ENCODE measurements at places on chromosomes 6 and 20.

DNA sequence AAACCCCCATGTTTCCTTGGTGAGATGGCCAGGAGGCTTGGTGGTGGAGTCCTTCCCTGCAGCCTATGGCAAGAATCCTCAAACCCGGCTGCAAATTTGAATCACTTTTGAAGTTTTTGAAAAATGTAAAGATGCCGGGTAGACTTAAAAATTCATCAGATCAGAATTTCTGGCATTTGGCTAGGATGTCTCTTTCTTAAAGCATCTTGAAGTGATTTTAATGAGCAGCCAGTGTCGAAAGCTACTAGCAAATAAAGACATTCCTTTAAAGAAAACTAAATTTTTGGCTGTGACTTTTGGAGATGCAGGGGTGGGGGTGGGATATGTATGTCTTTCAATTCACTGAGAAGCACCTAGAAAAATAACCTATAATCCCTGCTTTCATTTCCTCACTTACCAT, 25.6 kb upstream of the NOX3 start:
- no peak for DNase-seq

GRCh38 chr6:157800420-157801237, 22.4 kb upstream of the SNX9 start:
- DNase-seq = no peak

GRCh38 chr6:10613077-10613476, 81.3 kb downstream of the C6orf52 start:
- DNase-seq = no peak

- no peak for DNase-seq
Measured at GRCh38 chr6:45540375-45540920, 162.7 kb upstream of the SUPT3H start.

- DNase-seq = peak; percentile 47
Measured at GRCh38 chr6:6057442-6058053, 50.8 kb upstream of the NRN1 start.

GRCh38 chr20:63572788-63573646, 1.0 kb downstream of the HELZ2 start:
- DNase-seq = no peak

- DNase-seq = peak; percentile 58
Measured at GRCh38 chr6:30615958-30616810, 859 bp downstream of the PPP1R10 start.

DNA sequence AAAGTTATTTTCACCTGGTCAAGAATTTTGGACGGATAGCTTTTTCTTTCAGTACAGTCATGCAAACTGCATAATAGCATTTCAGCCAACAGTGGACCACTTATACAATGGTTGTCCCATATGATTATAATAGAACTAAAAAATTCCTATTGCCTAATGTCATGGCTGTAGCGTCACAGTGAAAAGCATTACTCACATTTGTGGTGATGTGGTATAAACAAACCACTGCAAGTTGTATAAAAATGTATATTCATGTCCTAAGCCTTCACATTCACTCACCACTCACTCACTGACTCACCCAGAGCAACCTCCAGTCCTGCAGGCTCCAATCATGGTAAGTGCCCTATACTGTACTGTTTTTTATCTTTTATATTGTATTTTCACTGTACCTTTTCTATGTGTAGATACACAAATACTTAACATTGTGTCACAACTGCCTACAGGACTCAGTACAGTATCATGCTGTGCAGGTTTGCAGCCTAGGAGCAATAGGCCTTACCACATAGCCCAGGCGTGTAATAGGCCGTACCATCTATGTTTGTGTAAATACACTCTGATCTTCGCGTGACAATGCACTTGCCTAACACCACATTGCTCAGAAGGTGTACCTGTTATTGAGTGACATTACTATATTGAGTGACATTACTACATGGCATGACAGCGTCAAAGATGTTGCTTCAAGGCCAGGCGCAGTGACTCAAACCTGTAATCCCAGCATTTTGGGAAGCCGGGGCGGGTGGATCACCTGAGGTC, 17.9 kb downstream of the ABHD12 start:
- DNase-seq = no peak

DNA sequence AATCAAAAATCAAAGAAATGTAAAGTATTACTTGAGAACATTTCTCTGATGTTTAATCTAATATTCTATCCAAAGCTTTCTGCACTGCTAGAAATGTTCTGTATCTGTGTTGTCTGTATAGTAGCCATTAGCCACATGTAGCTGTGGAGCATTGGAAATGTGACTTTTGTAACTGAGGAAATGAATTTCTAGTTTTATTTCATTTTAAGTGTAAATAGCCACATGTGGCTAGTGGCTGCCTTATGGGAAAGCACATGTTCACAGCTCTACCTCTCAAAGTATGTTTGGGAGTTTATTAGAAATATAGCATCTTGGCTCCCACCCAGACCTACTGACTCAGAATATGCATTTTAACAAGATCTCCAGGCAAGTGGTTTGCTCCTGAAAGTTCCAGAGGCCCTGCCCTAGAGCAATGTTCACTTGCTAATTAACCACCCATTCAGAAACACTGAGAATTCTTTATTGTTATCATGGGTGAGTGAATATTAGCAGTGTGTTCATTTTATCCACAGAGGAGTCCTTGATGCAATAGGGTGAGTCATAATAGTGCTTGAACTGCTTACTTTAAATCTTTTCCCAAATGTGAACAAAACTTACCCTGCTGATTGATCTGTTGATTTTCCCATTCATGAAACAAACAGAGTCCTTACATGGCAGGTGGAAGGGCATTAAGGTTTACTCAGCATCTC, 282.7 kb downstream of the PLCB1 start:
- DNase-seq = peak; percentile 70

- no peak for DNase-seq
Measured at GRCh38 chr6:148497257-148497656, 154.6 kb downstream of the SASH1 start.

DNA sequence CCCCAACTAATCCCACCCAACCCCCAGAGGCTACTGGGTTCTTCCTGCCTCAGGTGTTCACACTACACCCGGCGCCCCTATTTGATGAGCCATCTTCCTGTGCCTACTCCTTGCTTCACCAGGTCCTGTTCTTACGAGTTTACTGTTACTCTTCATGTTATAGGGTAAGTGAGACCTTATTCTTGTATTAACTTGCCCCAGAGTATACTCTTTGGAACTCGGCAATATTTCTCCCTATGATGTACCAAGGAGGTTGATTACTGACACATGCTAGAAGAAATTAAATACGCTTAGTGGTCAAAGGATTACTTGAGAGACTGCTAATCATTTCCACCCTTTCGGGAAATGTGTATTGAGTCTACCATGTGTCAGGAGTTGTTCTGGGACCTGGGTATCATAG, 8.9 kb downstream of the RING1 start:
- no peak for DNase-seq

DNA sequence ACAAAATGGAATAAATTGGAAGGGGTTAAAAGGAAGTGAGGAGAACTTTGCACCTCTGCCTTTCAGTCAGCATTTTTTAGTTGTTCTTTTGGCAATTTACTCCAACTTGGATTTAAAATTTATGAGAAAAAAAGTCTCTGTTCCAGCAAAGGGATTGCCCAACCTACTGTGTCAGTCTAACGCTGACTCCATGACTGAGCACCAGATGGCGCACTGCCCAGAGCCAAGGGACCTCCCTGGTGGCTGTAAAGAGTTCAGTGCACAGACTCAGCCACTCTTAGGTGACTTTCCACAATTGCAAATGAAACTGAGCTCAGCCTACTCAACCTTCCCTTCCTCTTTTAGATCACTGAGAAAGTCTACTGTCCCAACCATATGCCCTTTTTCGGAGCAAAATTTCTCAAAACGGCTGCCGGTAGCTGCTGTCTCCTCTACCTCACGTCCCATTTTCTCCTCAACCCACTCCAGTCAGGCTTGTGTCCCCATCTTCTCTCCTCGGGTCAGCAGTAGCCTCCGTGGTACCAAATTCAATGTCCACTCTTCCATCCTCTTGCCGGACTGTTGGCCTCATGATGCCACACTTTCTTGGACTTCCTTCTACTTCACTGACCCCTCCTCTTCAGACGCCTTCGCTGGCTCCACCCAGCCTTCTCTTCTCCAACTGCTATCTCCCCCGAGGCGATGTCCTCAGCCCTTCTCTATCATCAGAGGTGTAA, 38.7 kb downstream of the GSTA2 start:
- DNase-seq = peak; percentile 89

DNA sequence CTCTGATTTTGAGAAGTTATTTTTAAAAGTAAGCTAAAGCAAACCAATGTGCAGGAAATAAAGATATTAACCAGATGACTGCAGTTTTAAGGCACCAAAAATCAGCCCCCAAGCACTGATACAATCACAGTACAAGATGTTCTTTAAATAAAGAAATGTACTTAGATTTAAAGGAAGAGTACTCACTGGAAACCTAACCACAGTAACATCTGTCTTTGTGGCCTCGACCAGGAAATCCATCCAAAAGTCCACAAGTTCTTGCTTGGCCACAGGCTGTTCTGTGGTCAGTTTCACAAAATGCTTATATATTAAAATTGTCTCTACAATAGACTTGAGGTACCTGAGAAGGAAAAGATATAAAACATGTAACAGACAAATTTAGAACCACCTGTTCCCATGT, 105.9 kb upstream of the MAP7 start:
- DNase-seq = no peak

- DNase-seq = no peak
Measured at GRCh38 chr6:11542863-11543262, 5.3 kb downstream of the TMEM170B start.

GRCh38 chr6:116631379-116631990, 15.2 kb downstream of the RSPH4A start:
- DNase-seq = no peak
